Activated T-helper 2 cell treated with anti-CD3 and anti-CD28 coated beads, Interferon-gamma antibody, Interleukin-2, Interleukin-4, amounts not matched to agents 10 μg/mL and 5 μg/mL and 100 μg/mL, durations not matched to agents 14 hours and 24 hours and 36 hours (primary cell): ENCODE measurements at places on chromosomes 16 and 17.

DNA sequence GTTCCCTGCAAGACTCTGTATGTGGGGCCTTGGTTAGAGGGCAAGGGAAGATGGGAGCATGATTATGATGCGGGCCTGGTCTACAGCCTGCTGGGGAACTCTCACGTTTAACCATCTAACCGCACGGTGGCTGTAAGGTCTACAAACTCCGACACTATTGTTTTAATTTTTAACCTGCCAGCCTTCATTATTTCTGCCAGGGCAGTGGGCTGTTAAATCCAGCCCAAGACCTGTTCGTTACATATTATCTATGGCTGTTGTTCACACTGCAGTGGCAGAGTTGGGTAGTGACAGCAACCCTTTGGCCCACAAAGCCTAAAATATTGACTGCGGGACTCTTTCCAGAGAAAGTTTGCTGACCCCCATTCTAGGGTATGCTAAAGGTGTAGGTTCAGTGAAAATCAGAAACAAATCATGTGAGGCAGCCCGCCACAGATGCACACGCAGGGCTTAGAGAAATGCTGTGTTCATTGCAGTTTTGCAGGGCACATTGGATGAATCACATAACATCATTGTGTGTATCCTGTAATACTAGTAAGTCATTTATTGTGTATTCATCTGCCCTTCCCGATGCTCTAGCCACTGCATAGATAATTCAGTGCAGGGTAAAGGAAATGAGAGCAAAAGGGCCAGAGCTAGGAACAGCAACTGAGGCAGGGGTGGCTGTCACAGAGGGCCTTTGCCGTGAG lies 14.3 kb downstream of the SNX29 start:
- DNase-seq, result no peak

DNA sequence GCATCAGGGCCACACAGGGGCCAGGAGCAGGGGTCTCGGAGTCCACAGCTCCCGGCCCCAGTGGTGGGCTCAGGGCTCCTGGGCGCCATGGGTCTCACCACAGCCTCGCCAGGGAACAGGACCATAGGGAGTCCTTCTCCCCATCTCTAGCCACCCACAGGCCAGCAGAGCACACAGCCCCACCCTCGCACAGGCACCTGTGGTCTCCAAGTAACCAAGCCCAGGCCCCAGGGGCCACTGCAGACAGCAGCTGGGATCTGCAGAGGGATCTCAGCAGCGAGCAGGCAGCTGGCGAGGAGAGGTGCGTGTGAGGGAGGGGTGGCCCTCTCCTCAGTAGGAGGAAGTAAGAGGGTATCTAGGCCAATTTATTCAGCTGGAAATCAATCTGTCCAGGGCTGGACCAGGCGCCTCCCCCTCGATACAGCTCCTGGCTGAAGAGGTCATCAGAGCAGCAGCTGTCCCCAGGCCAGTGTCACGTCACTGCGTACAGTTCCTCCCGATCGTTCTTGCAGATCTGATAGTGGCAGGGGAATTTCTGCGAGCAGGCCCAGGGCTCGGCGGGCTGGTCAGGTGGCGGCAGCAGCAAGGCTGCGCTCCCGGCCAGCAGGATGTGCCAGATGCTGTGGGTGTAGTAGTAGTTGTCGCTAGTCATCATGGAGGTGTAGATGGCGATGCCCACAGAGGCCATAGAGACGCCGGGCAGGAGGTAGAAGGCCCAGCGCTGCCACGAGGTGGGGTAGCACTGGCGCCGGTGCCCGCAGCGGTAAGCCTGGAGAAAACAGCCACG lies 1.4 kb upstream of the MRPL28 start:
- DNase-seq, result no peak

- no peak for DNase-seq
These were observed 44.5 kb upstream of the SMIM36 start for GRCh38 chr17:55555772-55556171.

GRCh38 chr17:39927929-39928857 lies 661 bp downstream of the LRRC3C start:
- DNase-seq, result no peak

DNA sequence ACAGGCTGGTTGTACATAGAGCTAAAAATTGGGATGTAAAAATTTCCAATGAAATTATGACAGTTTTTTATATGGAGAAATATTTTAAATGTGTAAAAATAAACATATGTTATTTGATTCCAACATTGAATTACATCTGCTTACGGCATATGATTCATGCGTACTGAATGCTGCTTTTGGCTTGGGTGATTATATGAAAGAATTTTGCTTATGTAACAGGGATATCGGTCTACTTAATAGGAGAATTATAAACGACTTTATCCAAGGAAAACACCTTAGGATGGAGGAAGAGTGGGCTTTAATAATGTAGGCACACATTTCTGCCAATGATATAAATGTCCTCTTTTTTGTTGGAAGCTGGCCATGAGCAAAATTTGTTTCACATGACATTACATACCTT lies 197.3 kb upstream of the GOT2 start:
- no peak for DNase-seq

DNA sequence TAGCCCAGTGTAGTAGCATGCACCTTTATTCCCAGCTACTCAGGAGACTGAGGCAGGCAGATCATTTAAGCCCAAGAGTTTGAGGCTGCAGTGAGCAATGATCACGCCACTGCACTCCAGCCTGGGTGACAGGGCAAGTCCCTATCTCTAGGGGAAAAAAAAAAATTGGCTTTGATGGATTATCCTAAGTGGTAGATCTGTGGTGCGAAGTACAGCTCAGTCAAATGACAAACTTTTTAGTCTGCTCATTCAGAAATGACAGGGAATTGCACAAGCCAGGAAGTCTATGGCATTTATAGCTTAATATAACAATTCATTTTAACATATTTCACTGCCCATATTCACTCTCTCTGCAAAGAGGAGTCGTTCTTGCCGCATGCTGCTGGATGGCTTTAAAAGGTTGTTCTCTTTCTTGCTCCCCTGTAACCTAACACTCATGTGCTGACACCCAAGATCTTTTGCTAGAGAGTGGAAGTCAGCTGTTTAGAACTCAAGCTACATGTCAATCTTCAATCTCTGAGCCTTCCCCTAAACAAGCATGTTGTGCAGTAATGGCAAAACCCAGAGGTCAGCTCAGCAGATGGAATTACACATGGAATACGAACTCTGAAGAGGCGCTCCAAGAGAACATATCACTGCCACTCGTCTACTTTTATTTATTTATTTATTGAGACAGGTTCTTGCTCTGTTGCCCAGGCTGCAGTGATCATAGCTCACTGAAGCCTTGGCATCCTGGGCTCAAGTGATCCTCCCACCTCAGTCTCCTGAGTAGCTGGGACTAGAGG lies 32.8 kb downstream of the RNF157 start:
- no peak for DNase-seq

- DNase-seq, result no peak
These were observed 6.2 kb upstream of the EVI2A start for GRCh38 chr17:31327534-31328159.

DNA sequence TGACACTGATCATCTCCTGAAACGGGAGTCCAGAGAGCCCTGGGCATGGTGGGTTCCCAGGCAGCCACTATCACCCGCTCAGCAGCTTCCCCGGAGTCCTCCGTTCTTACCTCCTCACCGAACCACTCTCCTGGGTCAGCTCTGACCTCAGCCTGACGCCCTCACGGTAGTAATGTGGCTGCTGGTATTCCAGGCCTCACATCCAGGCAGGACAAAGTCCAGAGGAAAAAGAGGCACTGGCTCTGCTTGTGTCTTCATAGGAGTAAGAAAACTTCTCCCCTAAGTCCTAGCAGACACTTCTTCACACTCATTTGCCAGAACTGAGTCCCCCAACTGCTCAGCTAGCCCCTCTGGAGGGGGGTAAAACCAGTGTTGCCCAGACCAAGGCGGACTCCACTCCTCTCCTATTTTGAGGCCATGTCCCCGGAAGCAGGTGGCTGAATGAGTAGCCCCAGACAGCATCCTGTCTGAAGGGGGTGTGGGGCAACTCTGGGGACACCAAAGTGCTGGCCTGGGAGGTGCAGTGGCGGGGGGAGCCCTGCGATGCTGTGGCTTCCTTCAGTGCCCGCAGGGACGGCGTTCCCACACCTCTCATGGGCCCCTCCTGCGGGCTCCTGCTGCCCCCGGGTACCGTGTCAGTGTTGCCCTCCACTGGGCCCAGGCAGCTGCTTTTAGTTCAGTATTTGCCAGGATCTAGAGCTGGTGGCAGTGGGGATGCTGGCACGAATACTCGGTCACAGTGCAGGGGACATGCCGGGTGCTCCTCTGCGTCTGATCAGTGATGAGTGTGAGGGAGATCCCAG lies 5.4 kb downstream of the FSCN2 start:
- DNase-seq, result no peak

DNA sequence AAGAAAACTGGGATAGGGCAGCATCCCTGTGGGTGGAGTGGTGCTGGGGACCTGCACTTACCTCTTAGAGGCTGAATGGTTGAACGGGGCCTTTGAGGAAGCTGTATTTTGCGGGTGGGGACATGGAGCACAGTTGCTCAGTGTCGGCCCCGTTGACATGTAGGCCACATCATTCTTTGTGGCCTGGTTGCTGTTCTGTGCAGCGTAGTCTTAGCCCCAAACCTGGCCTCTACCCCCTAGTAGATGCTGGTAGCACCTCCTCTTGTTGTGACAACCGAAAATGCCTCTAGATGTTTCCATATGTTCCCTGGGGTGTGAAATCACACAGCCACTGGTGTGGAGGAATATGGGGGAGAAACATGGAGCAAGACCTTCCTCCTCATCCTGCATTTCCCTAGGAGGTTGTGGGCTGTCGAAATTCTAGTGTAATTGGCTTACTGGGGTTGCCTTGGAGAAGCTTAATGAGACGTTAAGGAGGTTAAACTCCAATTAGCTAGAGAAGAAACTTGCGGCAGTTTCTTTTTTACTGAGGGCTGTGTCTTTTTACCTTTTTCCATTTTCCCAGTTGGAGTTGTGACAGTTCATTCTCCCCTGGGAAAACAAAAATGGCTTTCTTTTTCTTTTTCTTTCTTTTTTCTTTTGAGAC lies 9.4 kb downstream of the ABCC1 start:
- DNase-seq, result no peak

DNA sequence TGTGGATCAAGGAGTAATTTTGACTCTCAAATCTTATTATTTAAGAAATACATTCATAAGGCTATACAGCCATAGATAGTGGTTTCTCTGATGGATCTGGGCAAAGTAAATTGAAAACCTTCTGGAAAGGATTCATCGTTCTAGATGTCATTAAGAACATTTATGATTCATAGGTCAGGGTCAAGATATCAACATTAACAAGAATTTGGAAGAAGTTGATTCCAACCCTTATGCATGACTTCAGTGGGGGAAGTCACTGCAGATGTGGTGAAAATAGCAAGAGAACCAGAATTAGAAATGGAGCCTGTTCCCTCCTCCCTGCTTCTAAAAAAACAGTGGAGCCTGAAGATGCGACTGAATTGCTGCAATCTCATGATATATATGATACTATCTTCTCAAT lies 36.6 kb upstream of the HNF1B start:
- no peak for DNase-seq

DNA sequence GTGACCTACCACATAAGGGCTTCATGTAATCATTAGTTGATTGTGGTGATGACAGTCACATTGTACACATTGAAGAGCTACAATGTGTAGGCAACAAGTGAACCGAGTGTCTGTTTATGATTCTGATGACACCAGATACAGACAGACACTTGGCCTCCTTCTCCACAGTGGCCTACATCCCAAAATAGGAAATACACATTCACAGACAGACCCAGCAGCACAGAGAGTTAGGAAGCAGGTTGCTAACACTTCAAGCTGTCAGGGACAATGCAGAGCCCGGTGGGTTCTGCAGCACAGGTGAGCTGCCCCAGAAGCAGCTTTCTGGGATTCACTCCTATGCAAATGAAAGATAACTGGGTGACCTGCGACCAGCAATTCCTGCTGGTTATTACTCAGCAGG lies 72.2 kb downstream of the CDH11 start:
- no peak for DNase-seq

GRCh38 chr16:3997231-3997841 lies 116.8 kb upstream of the CREBBP start:
- no peak for DNase-seq

- DNase-seq, result peak; percentile 86
These were observed at the start of gene HIRIP3 for GRCh38 chr16:29995324-29995910. TSS of gene HIRIP3 (minus strand) at chr16:29995617. CDS start at chr16:29995605, 12 bp downstream.

- DNase-seq, result no peak
These were observed 102.6 kb downstream of the ZNF778 start for GRCh38 chr16:89319886-89320781.

GRCh38 chr17:35255316-35255715 lies 12.4 kb downstream of the SLFN5 start:
- no peak for DNase-seq

DNA sequence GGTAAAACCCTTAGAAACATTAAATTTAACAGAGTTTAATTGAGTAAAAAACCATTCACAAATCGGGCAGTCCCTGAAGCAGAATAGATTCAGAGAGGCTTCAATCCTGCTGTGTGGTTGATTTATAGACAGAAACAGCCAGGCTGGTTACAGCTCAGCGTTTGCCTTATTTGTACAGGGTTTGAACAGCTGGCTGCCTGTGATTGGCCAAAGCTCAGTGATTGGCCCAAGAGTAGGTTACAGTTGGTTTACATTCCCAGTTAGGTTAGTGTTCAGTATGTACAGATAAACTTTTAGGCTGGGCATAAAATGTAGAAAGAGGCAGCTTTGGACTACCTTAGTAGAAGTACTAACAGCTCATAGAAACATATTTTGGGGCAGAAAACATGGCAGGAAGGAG lies 210.4 kb upstream of the ELAC2 start:
- DNase-seq, result no peak

- no peak for DNase-seq
These were observed 58.6 kb upstream of the TNRC6A start for GRCh38 chr16:24670623-24671454.

DNA sequence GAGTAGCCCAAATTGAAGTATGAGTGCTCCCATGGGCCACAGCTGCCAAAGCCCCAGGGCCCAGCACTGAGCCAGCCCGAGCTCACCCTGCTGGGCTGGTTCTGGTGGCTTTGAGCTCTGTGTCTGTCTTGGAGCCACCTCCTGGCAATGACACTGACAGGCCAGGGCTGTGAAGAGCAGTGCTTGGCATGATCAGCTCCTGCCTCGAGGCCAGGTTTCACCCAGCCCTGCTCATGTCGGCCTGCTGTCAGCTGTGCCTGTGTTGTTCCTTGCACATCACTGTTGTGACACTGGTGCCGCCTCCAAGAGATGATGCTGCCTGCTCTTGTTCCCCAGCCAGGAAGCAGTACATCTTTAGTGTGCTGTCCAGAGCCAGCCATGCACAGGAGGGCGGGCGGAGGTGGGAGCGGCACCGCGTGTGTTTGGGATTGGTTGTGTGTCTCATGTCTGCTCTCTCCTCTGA lies 26.0 kb downstream of the PLD6 start:
- no peak for DNase-seq

DNA sequence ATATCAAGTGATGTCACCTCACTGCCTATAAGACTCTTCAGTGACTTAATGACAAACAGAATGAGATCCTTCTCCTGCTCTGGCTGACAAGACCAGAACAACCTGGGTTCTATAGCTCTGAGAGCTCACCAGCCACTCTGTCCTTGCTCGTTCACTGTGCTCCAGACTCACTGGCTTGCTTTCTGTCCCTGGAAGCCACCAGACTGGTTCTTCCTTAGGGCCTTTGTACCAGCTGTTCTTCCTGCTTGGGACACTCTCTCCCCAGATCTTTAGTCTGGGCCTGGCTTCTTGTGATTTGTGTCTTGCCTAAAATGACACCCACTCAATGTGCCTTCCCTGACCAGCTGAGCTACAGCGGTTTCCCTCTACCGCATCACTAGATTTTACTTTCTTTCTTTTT lies 76.1 kb downstream of the FTO start:
- DNase-seq, result no peak

- DNase-seq, result no peak
These were observed 8.1 kb downstream of the PHB1 start for GRCh38 chr17:49406421-49407061.

GRCh38 chr16:4336701-4337539 lies 14.2 kb downstream of the PAM16 start:
- DNase-seq, result no peak
